ENCODE measurements at places on chromosomes 12 and 14.

DNA sequence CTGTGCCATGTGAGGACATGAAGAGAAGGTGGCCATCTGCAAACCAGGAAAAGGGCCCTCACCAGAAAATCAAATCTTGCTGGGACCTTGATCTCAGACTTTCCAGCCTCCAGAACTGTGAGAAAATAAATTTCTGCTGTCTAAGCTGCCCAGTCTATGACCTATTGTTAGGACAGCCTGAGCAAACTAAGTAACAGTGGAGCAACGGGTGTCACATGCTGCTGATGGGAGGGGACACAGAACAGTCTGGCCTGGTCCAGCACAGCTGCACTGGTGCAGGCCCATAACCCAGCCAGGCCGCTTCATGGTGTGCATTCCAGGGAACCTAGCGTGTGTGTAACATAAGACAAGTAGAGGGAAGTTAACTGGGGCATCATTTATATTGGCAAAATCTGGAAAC lies 42.1 kb downstream of the GRIP1 start:
- DNase-seq: no peak

- no peak for DNase-seq
Observed at GRCh38 chr14:86521031-86521730, 991.2 kb downstream of the FLRT2 start.

DNA sequence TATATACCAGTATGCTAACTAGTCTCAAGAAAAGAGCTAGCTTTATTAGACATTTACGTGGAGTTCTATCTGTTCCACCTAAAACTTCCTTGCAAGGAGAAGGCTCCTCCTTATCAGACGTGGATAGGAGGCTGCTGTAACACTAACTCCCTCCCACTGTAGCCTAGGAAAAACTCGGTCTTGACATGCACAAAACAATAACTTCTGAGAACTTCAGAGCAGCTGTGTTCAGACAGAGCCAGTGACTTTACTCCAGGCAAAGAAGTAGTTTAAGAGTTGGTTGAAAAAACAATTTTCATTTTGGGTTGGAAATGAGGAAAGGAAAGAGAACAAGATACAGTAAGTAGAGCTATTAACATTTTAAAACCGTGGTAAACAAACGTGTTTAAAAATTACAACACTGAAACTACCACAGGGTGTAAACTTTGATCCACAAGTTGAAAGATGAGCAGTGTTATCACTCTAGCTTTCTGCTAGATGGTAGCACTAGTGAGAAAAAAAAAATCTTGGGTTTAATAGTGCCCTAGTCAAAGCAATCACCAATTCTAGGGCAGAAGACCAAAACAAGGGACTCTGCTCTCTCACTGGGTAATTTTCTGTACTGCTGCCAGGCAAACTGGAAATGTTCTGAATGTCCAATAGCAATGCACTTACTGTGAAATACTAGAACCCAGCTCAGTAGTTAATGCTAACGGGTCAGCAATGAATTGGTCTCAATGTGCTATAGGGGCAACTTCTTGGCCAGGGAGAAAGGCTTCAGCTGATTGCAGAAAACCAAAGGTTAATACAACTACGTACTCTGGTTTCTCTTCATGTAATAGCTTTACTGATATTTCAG lies 2.4 kb downstream of the ATF7 start:
- no peak for DNase-seq

GRCh38 chr12:13203034-13203922 lies 6.8 kb downstream of the EMP1 start:
- DNase-seq: no peak

DNA sequence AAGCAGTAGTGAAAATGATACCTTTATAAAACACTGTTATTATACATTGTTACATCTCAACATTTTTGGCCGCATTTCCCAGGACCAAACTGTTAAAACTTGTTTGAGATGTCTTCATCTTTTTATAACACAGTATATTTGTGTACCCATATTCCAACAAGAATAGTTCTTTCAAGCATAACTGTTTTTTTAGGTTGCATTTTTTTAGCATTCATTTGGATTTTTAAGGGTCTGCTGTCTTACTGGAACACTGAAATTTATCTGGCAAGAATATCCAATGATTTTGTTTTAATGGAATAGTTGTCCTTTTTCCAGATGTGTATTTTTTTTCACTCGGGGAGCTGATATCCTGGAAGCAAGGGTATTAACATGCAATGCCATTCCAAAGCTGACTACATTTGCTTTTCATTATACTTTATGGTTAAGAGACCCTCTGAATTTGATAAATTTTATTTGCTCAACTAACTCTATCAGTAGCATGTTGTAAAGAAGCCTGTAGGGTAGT lies 8.9 kb upstream of the NAV3 start:
- DNase-seq: no peak

DNA sequence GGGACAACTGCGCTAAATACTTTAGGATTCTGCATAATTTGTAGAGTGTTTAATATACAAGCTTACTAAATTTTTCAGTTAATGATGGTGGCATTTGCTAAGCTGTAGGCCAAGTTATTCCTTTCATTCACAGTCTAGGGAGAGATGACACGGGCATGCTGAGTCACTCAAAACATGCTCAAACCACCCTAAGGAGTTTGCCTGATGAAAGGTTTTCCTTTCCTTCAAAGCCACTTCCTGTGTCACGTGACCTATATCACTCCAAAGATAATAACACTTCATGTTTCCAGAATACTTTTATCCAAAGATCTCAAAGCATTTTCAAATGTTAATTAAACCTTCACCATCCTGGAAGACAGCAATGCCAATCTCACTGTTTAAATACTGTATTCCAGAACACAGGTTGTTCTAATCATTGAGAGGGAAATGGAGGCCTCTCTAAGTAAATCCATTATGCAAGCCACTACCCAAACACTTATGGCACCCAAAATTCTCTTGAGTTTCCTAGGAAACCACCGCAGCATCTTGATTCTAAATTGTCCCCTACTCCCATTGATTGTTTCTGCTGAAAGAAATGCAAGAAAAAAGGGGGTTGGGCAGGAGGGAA lies 207.0 kb upstream of the CDKN3 start:
- DNase-seq: no peak

Measured in stimulated activated CD4-positive, alpha-beta T cell treated with anti-CD3 and anti-CD28 coated beads, Interleukin-12 subunit alpha, Interleukin-12 subunit beta, amount 100 ng/mL, for 48 hours (primary cell).